ENCODE measurements at places on chromosomes 1 and 21. TPM values are rescaled to one million over a fixed set of nuclear protein-coding genes. Genes with fewer than 3 reads are reported as not detected.

The ZNF670 gene
- total RNA-seq = 4.7 TPM

The SOAT1 gene
- 95.6 TPM for total RNA-seq

The ZNF644 gene
- 36.7 TPM for total RNA-seq

The ATP1A2 gene
- 4.1 TPM for total RNA-seq

The LCE1D gene
- total RNA-seq = not detected

The ZNF669 gene
- 9.6 TPM for total RNA-seq

The STIL gene
- total RNA-seq = 4.9 TPM

The CORT gene
- not detected for total RNA-seq

The LCE3D gene
- not detected for total RNA-seq

The ERO1B gene
- total RNA-seq = 5.0 TPM

The UQCRH gene
- 59.7 TPM for total RNA-seq

The FAM163A gene
- total RNA-seq = not detected

The TRIM63 gene
- not detected for total RNA-seq
